Stimulated activated CD8-positive, alpha-beta memory T cell treated with anti-CD3 and anti-CD28 coated beads, Interleukin-15, amount 100 ng/mL, for 4 hours (primary cell): ENCODE measurements at places on chromosomes 7 and 10.
A peak's percentile ranks its signal among the peaks of the same experiment; 100 is the strongest.

DNA sequence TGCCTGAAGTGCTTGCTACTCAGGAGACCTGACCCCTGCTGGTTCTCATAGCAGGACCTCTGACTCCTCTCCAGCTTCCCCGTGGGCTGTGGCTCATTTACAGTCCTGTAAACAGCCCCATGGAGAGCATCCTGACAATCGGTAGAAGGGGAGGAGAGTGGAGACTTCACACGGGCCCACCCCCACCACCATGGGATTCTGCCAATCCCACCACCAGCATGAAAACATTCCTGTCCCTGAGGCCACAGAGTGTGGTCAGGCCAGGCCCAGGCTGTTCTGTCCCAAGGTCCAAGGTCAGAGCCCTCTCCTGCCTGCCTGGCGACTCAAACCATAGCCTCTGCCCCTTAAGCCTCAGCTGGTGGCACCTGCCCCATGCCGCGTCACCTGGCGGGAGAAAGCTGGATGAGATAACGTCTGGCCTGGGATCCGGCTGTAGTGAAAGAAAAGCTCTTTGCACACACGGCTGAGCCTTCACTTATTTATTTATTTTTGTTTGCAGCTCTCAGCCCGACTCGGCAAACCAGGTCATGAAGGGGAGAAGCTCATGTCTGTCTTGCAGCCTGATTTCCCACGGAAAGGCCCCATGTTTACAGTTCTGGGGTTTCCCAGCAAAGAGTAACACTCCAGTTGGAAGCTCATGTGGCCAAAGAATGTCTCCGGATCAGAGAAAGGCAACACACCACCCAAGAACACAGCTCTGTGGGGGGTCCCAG is 293.6 kb upstream of the ZMIZ1 start:
- DNase-seq, result no peak

GRCh38 chr10:103470761-103471653 is 8.0 kb downstream of the CALHM3 start:
- peak; percentile 46 for DNase-seq

DNA sequence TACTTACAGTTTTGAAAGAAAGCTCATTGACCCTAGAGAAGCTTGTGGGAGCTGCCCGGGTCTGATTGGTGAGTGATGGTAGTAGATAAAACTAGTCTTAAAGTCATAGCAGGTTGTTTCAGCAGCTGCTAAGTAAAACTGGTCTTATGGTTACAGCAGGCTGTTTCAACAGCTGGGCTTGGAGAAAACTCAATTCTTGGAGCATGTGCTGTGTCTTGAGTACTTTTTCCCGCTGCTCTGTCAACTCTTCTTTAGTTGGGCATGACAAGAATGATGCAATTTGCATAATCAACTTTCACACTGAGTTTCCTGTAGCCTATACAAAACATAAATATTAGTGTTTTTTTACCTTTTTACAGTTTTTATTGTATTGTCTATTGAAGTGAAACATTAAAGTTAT is 707.9 kb downstream of the AUTS2 start:
- DNase-seq, result no peak

DNA sequence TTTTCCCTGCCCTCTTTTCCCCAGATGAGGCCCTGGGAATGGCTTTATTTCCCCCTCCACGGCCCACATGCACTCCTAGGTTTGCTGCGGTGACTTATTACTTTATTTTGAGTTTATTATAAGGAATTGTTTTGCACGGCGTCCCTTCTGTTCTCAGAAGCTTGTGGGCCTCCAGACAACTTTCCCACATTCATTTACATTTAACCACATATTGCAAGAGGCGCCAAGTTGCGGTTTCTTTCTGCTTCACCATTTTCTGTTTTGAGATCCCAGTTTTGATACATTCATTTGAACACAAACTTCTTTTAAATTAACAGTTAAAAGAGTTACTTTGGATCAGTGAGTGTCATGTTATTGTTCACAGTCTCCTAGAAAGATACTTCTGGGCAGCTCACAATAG is 532.5 kb upstream of the MGMT start:
- DNase-seq, result no peak

DNA sequence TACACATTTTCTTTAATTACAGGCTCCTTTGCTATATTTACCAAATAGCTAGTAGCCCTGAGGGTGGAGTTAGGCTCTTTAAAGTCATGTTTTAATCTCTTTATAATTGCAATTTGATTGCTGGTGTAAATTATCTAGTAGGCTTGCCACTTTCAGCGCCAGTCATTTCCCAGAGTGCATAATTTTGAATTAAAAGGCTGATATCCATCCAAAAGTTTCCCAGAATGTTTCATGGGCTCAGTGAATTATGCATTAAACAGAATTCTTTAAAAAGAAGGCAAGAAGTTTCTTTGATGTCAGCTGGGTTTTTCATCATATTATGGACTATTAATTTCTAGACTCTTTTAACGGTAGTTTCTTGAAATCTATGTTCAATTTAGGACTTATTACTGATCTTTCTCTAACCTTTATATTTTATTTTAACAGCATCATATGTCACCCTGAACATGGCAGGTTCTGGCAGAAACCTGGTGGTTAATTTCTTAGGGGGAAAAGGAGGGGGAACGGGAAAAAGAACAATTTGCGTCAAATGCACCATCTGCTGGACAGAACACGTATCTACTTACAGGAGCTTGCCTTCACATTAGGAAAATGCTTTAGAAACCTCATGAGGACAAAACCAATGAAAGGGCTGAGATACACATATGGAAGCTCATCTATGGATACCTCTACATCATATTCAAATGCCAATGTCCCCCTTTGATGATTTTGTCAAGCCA is 171.1 kb downstream of the GRM3 start:
- no peak for DNase-seq

DNA sequence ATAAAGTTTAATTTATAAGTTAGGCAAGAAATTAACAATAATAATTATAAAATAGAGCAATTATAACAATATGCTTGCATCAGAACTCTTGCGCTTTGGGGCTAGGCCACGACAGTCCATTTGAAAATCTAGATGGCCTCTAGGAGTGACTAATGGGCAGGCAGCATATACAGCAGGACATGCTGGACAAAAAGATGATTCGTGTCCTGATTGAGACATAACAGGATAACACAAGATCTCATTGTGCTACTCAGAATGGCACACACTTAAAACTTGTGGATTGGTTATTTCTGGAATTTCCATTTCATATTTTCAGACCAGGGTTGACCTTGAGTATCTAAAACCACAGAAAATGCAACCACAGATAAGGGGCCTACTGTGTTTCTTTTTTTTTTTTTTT is 27.5 kb downstream of the CTNNA3 start:
- no peak for DNase-seq

- DNase-seq, result no peak
Measured at GRCh38 chr7:51138123-51139085, 178.2 kb downstream of the COBL start.

DNA sequence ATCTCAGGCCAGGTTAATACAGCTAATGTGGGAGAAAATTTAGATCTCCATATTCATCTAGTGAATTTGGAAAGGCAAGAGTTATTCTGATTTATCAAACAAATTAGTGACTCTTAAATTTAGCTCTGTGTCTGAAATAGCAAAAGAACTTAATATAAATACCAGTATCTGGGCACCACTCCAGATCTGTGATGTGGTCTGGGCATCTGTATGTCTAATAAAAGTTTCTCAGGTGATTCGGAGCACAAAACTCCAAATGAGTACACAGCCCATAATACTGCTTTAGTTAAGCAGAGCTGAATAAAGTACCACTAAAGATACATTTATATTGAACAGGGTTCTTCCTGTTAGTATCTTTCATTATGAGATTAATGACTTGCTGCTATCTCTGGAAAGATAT is 261.4 kb downstream of the BAMBI start:
- DNase-seq, result no peak

- DNase-seq, result no peak
Measured at GRCh38 chr10:88080213-88080612, 216.8 kb downstream of the PTEN start.

DNA sequence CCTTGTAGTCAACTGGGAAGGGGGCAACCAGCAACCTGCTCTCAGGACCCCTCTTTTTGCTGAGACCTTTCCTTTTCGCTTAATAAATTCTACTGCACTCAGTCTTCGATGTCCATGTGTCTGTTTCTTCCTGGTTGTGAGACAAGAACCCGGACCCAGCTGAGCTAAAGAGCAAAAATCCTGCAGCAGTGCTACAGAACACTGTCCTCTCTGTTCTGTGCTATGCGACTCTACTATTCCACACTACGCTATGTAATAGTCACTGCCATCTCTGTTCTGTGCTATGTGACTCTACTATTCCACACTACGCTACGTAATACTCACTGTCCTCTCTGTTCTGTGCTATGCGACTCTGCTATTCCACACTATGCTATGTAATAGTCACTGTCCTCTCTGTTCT is 34.3 kb downstream of the DIP2C start:
- DNase-seq, result no peak

DNA sequence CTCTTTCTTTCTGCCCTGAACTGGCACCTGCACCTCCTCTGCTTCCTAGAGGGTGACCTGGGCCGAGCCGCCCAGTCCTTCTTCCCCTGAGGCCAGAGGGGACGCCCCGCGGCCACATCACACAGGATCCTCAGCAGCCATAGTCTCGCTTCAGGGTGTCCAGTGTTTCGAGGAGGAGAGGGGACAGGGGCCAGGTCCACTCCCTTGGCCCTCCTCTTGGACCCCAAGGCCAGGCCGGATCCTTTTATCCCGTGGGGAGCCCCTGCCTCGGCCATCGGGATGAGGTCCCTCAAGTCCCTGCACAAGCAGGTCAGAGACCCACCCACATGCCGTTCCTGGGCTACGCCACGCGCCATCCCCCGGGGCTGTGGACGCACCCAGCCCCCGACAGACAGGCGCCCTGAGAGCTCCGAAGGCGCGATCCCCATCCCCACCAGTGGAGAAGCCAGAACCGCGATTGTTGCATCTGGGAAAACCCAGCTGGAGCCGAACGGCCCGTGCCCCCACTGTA is 3.6 kb downstream of the BHLHA15 start:
- no peak for DNase-seq

- DNase-seq, result no peak
Measured at GRCh38 chr7:47763063-47763974, 181.4 kb upstream of the TNS3 start.

GRCh38 chr10:27019827-27020226 is 80.5 kb downstream of the ANKRD26 start:
- DNase-seq, result no peak

GRCh38 chr10:124340033-124340760 is 78.5 kb downstream of the OAT start:
- DNase-seq, result no peak

- DNase-seq, result no peak
Measured at GRCh38 chr10:79378647-79379511, 31.6 kb downstream of the PPIF start.

- no peak for DNase-seq
Measured at GRCh38 chr7:36762394-36762793, 38.1 kb upstream of the AOAH start.

DNA sequence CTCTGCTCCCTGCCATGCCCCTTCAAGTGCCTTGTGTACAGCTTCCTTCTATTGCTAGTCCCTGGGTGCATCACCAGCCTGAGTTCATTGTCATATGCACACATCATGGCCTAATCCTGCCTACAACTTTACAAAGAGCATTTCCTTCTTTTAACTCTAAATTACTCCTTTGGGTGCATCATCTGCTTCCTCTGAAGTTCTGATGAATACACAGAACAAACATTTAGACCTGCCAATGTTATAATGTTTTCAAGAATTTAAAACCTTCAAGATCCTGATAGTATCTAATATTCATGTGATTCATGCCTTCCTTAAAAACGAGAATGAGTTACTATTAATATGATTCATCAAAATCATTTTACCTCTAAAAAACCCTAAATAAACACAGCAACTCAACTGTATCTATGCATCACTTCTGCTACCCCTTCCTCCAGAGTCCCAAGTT is 357.1 kb downstream of the MAGI2 start:
- no peak for DNase-seq

DNA sequence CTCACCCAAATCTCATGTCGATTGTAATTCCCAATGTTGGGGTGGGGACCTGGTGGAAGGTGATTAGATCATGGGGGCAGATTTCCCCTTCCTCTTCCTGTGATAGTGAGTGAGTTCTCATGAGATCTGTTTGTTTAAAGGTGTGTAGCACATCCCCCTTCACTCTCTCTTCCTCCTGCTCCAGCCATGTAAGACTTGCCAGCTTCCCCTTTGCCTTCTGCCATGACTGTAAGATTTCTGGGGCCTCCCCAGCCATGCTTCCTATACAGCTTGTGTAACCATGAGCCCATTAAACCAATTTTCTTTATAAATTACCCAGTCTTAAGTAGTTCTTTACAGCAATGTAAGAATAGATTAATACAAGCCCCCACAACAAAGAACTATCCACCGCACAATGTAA is 109.9 kb upstream of the JAZF1 start:
- DNase-seq, result no peak

DNA sequence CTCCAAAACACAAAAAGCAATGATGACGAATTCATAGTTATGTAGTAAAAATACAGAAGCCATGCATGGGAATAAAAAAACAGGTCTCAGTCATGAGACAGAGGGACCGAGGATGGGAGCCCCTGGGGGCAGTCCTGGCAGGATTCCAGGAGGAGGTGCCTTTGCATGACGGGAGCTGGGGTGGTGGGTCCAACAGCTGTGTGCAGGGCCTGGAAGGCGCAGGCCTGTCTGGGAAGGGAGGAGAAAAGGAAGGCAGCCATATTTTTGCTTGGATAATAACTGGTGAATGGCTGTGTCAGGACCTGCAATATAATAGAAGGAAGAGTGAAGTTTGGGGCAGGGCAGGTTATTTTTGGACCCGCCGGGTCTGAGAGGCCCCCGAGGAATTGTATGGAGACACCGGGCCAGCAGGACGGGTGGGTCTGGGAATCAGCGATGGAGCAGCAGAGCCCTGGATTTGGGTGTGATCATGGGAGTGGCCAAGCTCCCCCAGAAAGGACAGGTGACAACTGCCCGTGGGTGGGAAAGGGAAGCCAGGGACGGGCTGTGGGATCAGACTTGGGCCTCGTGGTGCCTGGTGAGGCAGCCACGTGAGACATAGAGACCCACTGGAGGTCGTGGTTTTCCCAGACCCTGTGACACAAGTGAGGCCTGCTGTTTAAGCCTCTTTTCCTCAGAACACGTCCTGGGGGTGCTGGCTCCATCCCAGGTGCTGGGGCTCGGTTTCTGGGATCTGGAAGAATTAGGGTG is 2.9 kb upstream of the JAKMIP3 start:
- DNase-seq, result no peak

GRCh38 chr10:80015911-80016830 is 62.3 kb upstream of the TMEM254 start:
- no peak for DNase-seq

DNA sequence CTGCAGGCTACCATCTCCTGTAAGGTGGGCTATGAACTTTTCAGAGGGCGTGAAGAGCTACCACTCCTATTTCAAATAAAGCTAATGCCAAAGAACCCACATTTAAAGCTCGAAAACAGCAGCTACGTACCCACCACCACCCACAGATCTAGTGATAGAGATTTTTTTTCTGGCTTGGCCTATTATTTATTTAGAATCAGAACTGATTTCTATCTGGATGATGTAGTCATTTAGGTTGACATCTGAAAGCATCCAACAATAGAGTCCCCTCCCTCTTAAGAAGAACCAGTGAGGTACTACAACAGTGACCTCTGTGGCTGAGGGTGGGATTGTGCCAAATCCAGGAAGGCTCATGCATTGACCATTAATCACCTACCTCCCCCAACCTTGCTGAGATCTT is 113.8 kb upstream of the ADO start:
- no peak for DNase-seq
